ENCODE measurements at places on chromosomes 16 and 17.

GRCh38 chr17:27486741-27487140 lies 30.5 kb downstream of the KSR1 start:
- DNase-seq: no peak

DNA sequence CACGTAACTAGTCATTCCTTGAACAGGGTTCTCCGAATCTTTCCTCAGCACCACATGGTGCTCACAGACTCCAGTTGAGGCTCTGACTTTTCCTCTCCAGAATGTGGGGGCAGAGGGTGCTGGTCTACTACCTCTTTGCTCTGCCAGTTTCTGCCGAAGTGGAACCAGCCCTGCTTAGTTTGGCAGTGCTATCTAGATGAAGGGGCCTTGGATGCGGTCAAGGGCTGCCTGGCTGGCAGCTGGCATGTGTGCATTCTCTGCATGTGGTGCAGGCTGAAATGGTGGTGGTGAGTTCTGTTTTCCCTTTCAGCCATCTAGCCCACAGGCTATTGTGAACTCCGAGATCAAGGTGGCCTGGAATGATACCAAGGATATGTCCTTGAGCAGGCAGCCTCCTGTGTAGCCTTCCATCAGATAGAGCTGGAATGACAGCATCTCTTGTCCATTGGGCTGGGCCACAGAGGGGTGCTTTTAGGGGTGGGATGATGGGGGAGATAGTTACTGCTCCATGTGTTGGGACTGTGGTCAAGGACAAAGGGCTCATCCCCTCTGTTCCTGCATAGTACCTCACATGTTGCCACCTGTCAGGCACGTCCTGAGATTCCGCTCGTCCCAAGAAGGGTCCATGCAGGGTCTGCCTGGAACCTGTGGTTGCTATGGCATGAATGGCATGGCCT lies 2.0 kb downstream of the DYNLL2 start:
- no peak for DNase-seq

- DNase-seq: no peak
These were observed 47.7 kb downstream of the SMURF2 start for GRCh38 chr17:64614266-64615027.

DNA sequence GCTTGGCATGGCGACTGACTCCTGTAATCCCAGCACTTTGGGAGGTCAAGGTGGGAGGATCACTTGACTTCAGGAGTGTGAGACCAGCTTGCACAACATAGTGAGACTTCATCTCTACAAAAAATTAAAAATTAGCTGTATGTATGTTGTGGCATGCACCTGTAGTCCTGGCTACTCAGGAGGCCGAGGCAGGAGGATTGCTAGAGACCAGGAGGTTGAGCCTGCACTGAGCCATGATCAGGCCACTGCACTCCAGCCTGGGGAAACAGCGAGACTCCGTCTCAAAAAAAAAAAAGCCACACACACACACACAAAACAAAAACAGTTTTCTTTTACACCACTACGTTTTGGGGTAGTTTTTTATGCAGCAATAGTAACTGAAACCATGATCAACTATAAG lies 89.0 kb upstream of the DHX40 start:
- DNase-seq: no peak

- peak; percentile 94 for DNase-seq
These were observed 26.3 kb downstream of the ARHGAP23 start for GRCh38 chr17:38454532-38454931.

DNA sequence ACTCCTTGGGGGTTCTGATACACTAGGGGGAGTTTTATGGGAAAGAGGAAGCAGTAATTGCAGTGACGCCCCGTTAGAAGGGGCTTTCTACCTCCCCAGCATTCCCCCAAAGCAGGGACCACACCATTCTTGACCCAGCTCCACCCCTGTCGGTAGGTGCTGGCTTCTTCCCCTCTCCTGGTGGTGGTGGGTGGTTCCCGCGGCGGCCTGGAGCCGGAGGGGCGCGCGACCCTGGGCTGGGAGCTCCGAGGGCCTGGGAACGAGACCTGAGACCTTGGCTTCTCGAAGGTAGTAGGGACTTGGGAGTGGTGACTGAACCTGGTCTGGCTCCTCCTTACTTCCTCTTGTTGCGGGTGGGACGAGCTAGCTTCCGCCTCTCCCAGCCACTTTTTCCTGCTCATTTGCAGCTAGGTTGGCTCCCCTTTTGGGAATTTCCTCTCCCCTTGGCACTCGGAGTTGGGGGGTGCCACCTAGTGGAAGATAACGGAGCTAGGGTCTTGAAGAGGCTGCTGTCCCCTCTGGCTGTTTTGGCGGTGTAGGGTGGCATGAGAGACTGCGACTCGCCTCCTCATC lies 438 bp downstream of the GRN start:
- DNase-seq: peak; percentile 64

Data from dorsolateral prefrontal cortex (tissue), 122 donors.